Activated naive CD8-positive, alpha-beta T cell treated with anti-CD3 and anti-CD28 coated beads, Interleukin-2, amount 50 U/mL, for 16 hours (primary cell): ENCODE measurements at places on chromosomes 4 and X.

GRCh38 chrX:24673424-24673823 lies 20.3 kb upstream of the POLA1 start:
- DNase-seq: no peak

- DNase-seq: no peak
Observed at GRCh38 chrX:13535376-13536165, 33.8 kb upstream of the EGFL6 start.

DNA sequence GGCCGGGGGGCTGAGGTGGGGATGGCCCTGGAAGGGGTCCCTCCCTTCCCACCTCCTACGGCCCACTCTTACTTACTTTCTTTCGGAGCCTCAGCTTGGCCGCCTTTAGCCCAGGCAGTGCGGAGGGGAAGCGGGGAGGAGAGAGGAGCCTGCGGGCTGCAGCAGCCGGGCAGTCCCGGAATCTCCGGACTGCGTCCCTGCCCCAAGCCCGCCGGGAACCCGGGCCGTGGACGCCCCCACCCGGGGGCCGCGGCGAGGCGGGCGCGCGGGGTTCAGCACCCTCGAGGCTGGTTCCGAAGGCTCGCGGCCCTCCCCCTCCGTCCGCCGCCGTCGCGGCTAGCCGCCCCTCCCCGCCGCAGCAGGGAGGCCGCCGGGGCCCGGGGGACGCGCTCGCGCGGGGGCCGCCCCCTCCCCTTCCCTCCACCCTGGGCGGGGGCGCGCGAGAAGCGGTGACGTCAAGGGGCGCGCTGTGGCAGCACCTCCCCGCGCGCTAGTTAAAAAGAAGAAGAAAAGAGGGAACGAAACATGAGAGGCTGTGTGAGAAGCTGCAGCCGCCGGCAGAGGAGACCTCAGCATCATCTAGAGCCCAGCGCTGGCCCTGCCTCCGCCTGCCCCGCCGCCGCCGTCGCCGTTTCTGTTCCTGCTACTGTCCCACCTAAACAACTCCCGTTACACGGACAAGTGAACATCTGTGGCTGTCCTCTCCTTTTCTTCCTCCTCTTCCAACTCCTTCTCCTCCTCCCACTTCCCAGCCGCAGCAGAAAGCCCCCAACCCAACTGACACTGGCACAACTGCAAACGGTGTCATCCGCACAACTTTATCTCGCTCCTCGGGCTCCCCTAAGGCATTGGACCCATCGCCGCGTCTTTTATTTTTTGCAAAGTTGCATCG lies at the start of gene HHIP:
Gene HHIP (plus strand): TSS at position 526 of the 892 bp plus-strand sequence. CDS start 520 bp downstream, outside the sequence.
- no peak for DNase-seq

- no peak for DNase-seq
Observed at GRCh38 chrX:55161581-55161980, 58.6 kb upstream of the PAGE5 start.

GRCh38 chr4:146317783-146318182 lies 103.4 kb downstream of the REELD1 start:
- DNase-seq: no peak
